ENCODE measurements at places on chromosomes 5 and 9. TPM values are rescaled to one million over a fixed set of nuclear protein-coding genes. Genes with fewer than 3 reads are reported as not detected.

C9 gene
- total RNA-seq = not detected

C6 gene
- not detected for total RNA-seq

KIAA0825 gene
- total RNA-seq = 2.2 TPM

MXD3 gene
- total RNA-seq = 7.8 TPM

FGF1 gene
- total RNA-seq = 0.88 TPM

Measured in esophagus mucosa (tissue), 1 donor.